ENCODE measurements at places on chromosomes 7 and 10.

DNA sequence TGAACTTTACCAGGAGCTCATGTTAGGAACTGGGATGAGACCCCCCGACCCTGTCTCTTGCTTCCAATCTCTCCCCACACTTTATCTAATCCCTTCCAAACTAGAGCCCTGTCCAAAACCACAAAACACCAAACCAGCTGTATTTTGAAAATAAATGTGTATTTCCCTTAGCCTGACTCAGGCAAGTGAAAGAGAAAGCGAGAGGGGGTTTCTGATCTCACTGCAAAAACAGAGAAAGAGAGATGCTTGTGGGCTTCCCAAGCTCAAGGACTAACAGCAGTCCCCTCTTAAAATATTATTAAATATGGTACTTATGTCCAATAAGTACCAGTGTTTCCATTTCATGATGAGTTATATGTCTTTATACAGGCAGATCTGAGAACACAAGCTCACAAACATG lies 122.0 kb downstream of the AGMO start:
- DNase-seq = no peak

- no peak for DNase-seq
Measured at GRCh38 chr7:24158975-24159374, 125.0 kb upstream of the NPY start.

- DNase-seq = no peak
Measured at GRCh38 chr10:118342638-118343020, 505 bp upstream of the FAM204A start.

- DNase-seq = no peak
Measured at GRCh38 chr10:82817676-82818422, 942.9 kb downstream of the NRG3 start.

DNA sequence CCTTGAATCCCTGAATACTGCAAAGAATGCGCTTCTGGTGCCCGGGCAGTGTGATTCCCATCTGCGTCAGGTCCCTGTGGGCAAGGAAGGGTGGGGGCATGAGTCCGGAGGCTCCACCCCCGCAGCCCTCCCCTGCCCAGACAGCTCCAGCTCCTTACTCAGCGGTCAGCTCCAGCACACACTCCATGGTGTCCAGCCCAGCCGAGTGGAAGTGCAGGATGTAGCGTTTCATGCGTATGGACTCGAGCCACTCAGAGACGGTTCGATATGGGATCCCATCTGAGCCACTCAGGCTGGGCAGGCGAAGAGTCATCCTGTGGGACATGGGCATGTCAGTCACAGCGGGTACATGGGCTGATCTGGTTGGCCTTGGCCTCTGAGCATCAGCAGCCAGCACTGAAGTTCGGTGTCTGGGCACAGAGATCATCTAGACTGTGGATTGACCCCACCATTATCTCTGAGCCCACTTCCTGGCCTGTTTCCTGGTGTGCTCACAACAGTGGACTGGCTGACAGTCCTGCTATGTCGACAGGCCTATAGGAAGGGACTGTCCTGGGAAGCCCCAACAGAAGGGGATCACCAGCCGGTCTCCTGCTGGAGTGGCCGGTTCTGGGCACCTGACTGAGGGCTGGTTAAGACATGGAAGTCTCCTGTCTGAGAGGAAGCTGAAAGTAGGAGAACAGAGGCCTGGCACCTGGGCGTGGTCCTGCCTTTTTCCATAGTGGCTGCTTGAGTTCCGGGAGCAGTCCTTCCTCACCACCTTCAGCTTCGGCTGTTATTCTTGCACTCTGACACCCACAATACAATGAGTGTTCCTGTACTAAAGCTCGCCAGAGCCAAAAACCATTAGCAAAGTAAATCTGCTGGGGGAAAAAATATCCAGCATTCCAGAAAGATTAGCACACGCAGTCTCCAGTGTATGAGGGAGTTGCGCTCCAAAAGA lies 10.6 kb downstream of the ZYX start:
- DNase-seq = peak; percentile 58

DNA sequence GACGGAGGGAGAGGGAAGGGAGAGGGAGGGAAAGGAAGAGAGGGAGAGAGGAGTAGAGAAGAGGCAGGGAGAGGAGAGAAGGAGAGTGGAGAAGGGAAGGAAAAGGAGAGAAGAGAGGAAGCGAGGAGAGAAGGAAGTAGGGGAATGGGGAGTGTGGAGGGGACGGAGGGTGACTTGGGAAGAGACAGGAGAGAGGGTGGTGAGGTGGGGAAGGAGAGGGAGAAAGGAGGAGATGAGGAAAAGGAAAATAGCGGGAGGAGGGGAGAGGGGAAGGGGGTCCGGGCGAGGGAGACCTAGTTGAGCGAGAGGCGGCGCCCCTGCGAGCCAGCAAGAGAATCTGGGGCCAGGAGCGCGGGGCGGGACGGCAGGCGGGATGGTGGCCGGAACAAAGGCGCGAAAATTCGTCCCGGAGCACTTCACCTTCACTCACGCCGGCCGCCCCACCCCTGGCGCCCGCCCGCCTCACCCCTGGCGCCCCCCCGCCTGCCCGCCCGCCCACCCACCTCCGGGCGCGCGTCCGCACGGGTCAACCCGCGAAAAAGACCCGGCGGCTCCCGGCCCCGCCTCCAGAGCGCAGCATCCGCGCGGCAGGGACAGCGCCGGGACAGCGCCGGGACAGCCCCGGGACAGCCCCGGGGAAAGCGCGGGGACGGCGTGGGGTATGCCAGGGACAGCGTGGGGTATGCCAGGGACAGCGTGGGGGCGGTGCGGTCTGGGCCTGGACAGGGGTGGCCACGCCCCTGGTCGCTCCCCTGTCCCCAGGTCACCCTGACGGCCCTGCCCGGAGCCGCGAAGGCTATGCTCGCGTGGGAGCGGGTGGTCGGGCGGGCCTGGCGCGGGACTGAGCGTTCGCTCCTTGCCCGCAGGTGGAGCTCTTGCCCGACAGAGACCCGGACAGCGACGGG lies 4.2 kb downstream of the VSTM2A start:
- DNase-seq = no peak

DNA sequence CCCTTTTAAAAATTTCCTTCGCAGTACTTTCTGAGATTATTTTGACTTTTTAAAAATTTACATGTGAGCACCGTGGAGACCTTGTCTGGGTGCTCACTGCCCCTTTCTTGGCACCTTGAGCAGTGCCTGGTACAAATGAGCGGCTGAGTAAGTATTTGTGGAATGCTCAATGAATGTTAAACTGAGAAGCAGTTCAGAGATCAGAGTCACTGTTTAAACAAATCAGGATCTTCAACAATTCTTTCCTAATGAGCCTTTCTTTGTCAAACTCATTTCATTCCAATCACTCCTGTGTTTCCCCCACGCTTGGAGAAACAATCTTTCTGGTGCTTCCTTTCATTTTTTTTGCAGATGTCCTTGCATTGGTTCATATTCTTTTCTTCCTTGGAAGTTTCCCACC lies 611.3 kb upstream of the GALNT17 start:
- peak; percentile 59 for DNase-seq

GRCh38 chr7:8785081-8785480 lies 351.7 kb downstream of the NXPH1 start:
- no peak for DNase-seq

DNA sequence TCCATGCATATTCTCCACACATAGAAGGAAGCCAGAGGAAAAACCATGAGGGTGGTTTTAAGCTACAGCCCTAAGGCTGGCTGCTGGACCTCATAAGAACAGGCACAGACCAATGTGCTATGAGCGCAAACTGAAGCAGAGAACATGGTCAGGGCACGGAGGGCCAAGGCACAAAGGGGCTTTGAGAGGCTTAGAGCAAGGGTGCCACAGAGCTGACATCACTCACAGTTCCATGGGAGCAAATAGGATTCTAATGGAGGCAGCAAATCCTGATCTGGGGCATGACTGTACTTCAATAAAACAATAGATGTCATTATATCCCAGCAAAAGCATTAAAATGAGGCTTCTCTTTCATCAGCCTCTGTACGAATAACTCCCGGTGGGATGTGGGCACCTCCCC lies 162.4 kb downstream of the COBL start:
- no peak for DNase-seq

All from kidney tubule cell (primary cell).